ENCODE measurements at places on chromosomes 4 and X.

- no peak for DNase-seq
Observed at GRCh38 chrX:45749375-45749774, 548.7 kb upstream of the DIPK2B start.

DNA sequence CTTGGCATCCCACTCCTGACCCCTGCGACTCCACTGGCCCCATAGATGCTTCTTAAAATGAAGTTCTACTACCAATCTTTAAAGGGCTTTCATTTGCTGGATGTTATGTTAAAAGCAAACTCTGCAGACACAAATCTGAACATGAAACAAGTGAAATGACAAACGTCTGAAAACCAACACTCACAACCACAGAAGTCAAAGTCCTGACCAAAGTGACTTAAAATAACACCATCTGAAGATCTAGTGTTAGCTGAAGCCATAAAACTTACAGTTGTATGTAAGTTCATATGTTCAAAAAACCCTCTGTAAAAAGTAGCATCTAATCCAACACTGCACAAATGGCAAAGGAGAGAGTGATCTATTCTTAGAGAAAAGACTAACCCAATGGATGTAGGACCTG lies 178.7 kb downstream of the SH3KBP1 start:
- no peak for DNase-seq

DNA sequence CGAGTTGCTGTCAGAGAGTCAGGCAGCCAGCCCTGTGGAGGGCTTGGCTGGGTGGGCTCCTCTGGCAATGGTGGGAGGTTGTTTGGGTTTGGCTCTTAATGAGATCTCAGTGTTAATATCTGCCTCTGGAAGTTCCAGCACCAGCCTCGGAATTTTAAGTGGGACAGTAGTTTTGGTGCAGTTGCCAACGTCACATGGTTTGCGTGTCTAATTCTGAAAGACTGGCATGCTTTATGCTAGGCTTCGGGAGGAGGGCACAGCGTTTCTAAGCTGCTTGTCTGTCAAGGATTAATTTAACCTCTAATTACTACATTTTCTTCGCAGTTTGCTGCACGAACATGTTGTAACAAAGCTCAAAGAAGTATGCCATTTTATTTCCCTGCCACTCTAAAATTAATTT lies 9.2 kb downstream of the MAMLD1 start:
- no peak for DNase-seq

DNA sequence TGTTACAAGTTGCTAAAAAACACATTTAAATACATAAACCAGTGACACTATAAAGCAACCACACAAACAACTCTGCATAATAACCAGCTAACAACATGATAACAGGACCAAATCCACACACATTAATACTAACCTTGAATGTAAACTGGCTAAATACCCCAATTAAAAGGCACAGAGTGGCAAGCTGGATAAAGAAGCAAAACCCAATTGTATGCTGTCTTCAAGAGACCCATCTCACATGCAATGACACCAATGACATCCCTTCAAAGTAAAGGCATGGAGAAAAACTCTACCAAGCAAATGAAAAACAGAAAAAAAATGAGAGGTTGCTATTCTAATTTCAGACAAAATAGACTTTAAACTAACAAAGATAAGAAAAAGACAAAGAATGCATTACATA lies 34.4 kb upstream of the USP46 start:
- DNase-seq, result no peak

DNA sequence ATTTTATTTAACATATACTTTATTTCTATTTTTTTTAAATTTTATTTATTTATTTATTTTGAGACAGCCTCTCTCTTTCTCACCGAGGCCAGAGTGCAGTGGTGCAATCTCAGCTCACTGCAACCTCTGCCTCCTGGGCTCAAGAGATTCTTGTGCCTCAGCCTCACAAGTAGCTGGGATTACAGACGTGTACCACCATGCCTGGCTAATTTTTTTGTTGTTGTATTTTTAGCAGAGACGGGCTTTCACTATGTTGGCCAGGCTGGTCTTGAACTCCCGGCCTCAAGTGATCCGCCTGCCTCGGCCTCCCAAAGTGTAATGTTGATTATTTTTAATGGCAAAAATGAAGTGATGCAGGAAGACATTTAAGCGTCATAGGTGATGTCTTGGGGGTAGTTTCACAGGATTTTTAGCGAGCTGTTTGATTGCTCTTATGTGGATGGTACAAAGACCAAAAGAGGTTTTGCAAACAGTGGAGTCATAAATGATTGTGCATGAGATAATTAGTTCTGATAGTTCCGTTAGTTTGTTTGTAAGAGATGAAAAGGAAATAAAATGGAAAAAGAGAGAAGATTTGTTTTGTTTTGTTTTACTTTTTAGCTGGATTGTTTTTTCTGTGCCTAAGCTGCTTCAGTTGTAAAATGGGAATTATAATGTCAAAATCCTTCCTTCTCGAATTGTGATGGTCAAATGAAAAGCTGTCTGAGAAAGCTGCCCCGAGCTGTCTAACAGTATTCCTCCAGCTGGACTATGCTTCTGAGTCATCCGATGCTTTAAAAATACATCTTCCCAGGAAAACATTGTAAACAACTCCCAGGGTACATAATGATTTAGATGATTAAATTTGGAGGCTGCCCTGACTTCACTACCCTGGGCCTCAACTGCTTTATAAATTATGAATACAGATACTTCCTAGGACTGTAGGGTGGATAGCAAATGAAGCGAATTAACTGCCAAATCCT lies 14.7 kb downstream of the RHOH start:
- DNase-seq, result no peak

DNA sequence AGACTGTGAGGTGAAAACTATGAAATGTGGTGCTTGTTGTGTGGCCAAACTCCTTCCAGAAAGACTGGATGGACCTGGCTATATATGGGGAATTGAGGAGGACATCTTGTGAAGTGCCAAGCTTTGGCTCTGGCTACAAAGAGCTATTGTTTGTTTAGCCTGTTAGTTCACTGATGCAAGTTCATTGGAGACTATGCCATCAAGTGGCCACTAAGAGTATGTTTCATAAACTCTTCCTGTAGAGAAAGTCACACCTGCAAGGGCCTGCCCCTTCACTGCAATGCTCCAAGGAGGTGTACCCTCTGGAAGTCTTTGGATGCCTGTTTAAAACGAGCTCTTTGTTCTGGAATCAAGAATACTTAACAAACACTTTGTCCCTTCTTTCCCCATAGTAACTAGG lies 382.0 kb downstream of the GABRG1 start:
- no peak for DNase-seq

- DNase-seq, result no peak
Observed at GRCh38 chr4:107380836-107381438, 339.1 kb downstream of the PAPSS1 start.
